ENCODE measurements at places on chromosomes 1 and 21.

- no peak for DNase-seq
Measured at GRCh38 chr1:116495535-116495934, 75.3 kb downstream of the CD58 start.

GRCh38 chr21:44337941-44338895 is 972 bp downstream of the CFAP410 start:
- DNase-seq, result no peak

- DNase-seq, result no peak
Measured at GRCh38 chr1:211287218-211287617, 28.1 kb downstream of the RCOR3 start.

DNA sequence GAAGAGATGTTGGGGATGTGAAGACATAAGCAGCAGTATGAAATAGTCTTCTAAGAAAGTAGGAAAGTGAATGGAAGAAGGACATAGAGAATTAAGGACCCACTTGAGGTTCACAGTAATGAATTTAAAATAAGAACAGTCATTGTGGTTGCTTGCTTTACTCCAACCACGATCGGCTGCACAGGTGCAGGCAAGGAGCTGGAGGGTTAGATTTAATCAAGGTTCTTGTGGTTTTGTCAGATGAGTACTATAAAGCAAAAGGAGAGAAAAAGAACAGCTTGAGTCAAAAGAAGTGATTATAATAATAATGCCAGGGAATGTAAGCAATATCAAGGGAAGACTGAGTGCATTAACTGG is 46.1 kb upstream of the RBM34 start:
- DNase-seq, result no peak

DNA sequence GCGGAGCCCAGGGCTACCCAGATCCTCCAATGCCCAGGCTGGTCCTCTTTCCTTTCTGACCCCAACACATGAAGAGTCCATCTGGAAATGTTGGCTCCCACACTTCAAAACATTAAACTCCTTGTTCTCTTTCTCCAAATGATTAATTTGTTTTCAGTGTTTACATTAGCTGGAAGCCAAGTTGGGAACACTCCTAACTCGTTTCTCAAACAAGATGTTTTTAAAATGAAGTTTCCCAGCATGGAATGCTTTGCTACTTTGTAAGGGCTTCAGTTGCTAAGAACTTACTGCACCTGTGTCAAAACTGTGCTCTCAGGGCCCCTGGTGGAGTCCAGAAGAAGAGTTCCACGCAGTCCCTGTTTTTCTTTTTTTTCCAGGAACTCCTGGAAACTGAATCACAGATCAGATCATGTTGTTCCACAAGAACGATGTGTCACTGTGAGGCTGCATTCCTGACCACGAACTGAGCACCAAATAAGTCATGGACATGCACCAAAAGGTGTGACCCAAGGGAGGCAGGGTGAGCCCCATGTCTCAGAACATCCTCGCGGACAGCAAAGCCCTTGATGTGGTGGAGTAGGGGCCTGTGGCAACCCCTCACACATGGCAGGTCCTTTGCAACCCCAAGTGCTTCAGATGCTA is 257.3 kb downstream of the KCNJ6 start:
- DNase-seq, result no peak

DNA sequence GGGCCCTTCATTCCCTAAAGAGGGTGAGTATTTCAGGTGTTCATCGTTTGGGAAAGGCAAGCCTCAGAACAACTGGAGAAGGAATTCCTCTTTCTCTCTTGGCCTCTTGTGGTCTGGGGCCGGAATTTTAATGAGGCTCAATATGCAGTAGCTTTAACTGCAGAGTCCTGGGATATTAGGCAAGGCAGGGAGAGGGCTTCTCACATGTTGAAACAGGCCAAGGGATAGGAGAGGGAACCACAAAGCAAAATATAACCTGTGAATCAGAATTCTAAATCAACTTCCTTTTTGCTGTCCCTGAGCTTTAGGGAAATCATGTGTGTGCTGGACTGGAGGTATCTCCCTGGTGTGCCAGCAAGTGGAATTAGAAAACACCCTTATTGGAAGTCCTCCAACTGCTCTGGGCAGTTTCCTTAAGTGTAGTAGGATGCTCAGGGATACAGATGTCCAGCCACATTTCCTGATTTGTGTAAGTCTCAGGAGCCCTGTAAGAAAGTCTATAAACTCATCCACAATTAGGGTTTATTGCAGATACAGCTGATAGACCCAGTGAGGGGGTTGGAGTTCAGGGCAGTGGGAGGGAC is 215.8 kb upstream of the ZRANB2 start:
- no peak for DNase-seq

DNA sequence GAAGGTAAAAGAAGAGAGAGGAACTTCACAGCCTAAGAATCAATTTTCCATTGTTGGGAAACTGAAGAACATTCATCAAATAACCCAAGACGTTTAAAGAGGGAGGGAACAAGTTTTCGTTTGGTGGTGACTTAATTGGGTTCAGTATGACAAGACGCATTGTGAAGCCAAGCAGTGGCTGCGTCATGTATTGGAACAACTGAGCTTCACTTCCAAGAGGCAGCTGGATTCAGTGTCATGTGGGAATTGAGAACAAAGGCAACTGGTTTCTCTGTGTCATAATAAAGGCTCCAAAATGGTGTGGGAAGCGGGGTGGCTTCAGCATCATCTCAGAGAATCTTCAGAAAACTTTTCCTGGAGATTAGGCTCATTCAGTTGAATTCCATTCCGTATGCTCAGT is 29.8 kb upstream of the RC3H1 start:
- no peak for DNase-seq

DNA sequence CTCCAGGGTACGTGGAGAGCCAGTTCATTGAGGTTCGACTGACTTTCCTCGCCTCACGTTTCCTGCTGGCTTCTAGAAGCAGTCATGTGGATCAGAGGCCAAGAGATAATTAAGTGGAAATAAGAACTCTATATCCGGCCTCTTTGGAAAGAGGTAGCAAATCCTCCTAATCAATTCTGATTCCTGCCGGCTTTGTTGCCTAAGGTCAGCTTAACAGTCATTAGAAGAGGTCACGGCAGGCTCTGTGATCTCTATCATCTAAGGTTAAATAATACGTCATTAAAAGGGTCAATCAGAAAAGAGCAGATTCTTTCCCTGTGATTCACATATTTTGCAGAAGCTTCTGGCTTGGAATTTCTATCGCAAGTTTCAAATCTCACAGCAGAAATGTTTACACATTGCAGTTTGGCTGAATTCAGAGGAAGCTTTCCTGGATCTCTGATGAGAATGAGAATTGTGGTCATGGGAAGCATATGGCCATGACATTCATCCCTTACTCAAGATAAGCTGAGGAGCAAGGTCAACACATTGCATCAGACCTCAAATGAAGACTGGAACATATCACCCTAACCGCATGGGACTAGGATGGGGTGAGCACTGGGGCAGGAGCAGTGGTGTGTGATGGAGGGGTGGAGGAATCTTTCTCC is 189.4 kb downstream of the PBX1 start:
- no peak for DNase-seq

DNA sequence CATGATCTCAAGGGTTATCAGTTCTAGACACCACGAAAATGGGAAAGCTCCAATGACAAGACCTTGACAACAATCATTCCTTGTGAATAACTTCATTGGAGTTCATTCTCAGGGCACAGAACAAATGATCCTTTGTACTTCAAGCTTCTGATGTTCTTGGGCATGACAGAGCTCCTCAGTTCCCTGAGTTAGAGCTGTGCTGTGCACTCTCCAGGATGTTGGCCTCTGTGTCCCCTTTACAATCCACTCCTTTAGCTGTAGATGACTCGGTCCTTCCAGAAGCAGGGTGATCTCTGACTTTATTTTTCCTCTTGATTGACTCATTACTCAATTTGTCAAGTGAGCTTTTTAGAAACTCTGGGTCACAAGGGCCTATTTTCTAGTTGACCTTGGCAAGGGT is 3.9 kb upstream of the FAM78B start:
- no peak for DNase-seq

Measured in stimulated activated CD8-positive, alpha-beta memory T cell treated with anti-CD3 and anti-CD28 coated beads, Interleukin-12 subunit alpha, Interleukin-12 subunit beta, amount 100 ng/mL, for 4 hours (primary cell).